Stromal cell of bone marrow (primary cell): ENCODE measurements at places on chromosomes 1 and 21.

DNA sequence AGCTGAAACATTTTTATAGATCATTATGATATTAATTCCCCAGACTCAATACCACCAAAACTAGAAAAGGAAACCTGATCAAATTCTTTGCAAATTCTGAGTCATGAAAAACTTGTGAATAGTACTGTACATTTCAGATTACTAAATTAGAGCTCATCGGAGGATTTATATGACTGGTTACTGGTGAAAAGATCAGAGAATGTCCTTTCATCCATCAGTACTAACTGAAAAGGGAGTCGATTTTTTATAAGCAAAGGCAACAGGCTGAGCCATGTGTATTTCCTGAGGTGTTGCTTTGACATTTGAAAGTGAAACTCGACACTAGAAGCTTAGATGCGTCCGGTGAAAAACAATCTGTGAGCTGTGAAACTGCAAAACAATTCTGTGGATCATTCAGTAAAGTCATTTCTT, 155.7 kb downstream of the TNFSF18 start:
- no peak for DNase-seq

DNA sequence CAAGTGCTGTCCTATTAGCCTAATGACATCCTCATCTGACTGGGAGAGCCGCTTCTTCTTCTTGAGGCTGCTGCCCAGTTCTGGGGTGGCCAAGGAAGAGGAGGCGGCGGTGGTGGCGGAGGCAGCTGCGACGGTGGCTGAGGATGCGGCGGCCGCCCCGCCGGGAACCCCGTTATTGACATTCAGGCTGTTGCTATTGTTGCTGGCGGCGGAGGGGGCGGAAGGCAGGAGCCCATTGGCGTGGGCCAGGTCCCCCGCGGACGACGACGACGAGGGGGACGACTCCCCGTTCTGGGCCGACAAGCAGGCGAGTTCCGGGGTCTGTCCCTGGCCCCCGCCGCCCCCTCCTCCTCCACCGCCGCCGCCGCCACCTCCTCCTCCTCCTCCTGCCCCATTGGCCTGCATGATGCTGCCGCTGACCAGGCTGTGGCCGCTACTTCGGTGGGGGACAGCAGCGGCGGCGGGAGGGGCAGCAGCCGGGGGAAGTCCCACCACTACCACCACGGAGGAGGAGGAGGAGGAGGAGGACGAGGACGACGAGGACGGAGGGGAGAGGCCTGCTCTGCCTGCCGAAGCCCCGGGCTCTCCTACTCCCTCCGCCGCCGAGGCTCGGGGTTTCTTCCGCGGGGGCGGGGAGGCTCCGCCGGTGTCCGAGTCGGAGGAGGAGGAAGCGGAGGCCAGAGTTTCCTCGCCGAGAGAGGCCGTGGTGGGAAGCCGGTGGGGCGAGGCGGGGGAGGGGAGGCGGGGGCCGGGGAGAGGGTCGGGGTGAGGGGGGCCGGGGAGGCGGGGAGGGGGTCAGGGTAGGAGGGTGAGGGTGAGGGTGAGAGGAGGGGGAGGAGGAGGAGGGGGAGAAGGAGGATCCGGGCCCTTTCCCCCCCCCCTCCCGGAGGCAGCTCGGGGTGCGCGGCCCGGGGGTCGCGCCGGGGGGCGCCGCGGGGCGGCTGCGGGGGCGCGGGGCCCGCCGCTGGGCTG, 610 bp downstream of the WDR26 start:
- no peak for DNase-seq

- peak; percentile 80 for DNase-seq
Measured at GRCh38 chr1:113868387-113869083, 3.0 kb downstream of the PTPN22 start.

DNA sequence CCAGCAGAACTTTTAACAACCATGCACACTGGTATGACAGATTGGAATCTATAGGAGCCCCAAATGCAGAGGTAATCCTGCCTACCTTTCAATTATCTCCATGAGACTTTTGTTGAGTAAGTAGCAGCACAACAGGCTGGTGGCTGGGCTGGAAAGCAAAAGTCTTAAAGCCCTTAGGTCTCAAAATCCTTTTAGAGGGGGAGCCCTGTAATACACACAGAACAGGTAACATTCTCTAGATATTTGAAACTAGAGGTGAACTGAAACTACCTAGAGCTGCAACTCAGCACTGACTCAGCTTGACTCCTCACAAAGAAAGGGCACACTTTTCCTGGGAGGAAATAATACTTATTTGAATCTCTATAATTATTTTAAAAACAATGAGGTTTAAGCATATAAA, 71.5 kb downstream of the CLCA4 start:
- DNase-seq = no peak

GRCh38 chr1:29393451-29393826, 157.1 kb downstream of the PTPRU start:
- no peak for DNase-seq

GRCh38 chr21:29342363-29342957, 43.7 kb downstream of the BACH1 start:
- peak; percentile 98 for DNase-seq

DNA sequence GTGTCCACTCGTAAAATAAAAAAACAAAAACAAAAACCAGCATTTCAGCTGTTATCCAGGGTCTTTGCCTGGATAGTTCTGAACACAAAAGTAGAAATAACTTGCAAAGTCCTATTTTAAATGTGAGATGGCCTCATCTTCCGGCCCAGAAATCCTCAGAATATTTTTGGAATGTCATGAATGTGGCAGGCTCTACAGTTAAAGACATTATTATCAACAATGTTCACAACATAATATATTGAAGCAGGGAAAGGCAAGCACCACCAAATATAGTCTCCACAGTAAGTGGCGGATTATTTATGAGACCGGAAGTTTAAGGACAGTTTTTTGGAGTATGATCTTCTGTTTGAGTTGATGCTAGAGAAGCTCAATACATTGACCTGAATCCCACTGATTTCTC, 1.2 kb upstream of the C1orf198 start:
- DNase-seq = no peak

DNA sequence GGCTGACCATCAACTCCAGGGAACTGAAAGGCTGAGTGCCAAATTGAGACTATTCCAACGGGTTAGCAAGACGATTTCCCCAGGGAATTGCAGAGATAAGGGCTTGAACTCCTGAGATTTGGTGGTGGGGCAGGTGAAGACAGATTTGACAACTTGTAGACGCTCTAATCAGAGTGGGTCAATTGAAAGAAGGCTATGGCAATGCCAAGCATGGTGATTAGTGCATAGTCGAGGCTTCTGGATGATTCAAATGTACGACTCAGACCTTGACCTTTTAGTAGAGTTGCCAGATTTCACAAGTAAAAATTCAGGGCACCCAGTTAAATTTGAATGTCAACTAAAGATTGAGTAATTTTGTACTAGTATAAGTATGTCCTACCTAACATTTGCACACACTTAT, 302.1 kb upstream of the SPAG17 start:
- DNase-seq = no peak

DNA sequence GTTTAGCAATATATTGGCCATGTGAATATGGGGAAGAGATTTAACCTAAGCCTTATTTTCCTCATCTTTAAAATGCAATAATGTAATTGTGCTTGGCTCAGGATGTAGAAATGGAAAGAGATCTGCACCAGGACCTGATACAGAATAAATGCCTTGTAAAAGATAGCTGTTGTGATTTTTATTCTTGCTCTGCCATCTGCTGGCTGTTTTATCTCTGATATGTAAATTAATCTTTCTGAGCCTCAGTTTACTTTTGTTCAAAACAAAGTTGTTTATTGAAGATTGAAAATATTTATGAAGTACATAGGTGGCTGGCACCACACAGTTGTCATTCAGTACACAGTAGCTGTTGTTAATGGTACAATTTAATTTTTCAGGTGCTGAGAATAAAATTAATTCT, 21.9 kb downstream of the ZYG11B start:
- DNase-seq = no peak

- DNase-seq = no peak
Measured at GRCh38 chr1:230891413-230891812, 23.1 kb upstream of the C1orf198 start.

- DNase-seq = no peak
Measured at GRCh38 chr1:224431726-224432125, 2.9 kb downstream of the WDR26 start.

DNA sequence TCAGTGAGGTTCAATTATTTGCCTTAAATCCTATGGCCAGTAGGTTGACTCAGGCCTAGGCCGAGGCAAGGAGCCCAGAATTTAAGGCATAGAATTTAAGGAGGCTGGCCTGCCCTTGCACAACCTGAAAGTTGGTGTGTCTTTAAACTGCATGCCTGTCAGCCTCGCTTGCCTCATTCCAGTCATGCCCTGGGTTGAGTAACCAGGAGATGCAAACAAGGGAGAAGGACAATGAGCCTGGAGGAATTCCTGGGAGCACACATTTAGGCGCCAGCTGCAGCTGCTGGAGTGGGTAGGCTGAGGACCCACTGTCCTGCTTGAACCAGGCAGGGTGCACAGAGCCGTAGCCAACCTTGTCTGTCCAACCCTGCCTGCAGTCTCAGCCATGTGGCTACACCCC, 11.7 kb downstream of the CD2 start:
- no peak for DNase-seq

GRCh38 chr1:202952818-202953217, 5.3 kb downstream of the ADIPOR1 start:
- peak; percentile 32 for DNase-seq

DNA sequence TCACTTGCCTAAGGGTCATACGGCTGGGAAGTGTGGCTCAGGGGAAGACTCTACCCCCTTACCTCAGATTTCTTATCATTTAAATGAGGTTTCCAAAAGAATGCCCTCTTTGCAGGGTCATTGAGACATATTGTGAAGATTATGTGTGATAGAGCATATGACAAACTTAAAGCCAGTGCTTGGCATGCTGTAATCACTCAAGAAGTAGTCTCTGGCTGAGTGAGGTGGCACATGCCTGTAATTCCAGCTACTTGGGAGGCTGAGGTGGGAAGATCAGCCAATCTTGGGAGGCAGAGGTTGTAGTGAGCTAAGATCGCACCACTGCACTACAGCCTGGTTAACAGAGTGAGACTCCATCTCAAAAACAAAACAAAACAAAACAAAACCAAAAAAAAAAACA, 7.5 kb upstream of the LDLRAD2 start:
- DNase-seq = no peak

GRCh38 chr1:78359666-78360065, 131.1 kb upstream of the PTGFR start:
- DNase-seq = no peak

DNA sequence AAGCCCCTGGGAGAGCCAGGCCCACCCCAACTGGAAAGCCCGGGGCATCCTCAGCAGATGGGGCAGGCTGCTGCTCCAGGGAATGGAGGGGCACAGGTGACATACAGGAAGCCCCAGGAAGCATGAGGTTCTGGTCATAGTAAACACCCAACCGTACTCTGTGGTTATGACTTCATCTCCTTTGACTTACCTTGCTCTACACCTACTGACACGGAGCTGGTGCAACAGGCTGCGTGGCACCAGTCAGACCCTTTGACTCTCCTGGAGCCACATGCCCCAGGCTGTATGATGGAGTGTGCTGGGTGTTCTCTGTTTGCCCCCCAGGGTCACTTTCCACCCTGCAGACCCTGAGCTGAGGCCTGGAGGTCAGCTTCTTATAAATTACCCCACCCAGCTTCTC, 72.1 kb downstream of the PGBD5 start:
- no peak for DNase-seq

DNA sequence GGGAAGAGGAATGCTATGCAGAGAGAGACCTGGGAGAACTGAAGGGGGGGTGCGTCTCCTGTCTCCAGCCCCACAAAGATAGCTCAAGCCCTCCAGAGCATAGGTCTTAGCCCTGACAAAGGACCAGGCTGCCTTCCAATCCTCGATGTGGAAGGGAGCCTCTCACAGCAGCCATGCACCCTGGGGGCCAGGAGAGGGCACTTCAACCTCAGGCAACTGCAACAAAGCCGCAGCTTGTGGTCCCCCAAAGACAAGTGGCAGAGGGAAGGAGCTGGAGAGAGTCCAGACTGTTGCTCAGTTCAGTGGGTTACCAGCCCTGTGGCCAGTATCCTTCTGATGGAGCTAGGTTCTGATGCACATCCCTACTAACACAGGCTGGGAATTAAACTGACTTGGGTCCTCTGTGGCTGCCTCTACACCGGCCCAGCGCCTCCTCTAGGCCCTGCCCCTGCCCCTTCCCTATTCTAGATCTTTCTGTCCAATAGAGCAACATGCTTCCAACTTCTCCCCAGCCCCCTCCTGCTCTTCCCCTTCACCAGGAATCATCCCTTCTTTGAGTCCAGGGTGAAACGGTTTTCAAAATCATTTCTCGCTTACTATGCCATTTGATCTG, 100.7 kb upstream of the SPATA6 start:
- peak; percentile 28 for DNase-seq

- peak; percentile 28 for DNase-seq
Measured at GRCh38 chr1:154155251-154155650, 378 bp upstream of the NUP210L start.
